ENCODE measurements at places on chromosomes 3 and 15.
A peak's percentile ranks its signal among the peaks of the same experiment; 100 is the strongest.

DNA sequence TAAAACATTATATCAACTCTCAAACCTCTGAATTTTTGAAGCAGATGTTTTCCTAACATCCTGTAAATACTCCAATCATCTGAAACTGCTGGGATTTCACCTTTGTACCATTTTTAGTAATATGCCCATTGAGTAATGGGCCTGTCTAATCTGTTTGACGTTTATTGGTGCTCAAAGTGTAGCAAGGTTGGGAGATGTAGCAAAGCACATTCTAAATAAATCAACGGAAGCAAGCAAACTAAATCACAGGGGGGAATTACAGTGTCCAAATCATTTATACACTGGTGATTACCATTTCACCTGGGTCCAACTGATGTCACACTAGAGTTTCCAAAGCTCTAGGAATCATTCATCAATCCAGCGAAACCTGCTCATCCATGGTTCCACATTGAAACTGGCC is 518.7 kb upstream of the TBL1XR1 start:
- no peak for DNase-seq

DNA sequence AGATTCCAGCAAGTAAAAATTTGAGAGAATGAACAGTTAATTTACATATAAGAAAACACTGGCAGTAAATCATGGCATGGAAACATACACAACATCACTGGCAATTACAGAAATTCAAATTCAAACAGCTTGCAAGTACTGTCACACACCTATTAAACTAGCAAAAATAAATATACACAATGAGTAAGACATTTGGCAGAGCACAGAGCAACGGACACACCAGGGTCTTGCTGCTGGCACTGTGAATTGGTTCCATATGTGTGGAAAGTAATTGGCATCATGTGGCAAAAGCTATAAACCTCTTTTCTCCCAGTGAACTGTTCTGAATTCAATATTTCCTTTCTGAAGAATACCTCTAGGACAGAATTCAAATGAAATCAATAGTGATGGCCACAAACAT is 78.3 kb downstream of the LRRK1 start:
- DNase-seq: no peak

- no peak for DNase-seq
Measured at GRCh38 chr3:193236599-193236998, 4.4 kb upstream of the PLAAT1 start.

- no peak for DNase-seq
Measured at GRCh38 chr15:55823699-55824340, 80.9 kb upstream of the PRTG start.

DNA sequence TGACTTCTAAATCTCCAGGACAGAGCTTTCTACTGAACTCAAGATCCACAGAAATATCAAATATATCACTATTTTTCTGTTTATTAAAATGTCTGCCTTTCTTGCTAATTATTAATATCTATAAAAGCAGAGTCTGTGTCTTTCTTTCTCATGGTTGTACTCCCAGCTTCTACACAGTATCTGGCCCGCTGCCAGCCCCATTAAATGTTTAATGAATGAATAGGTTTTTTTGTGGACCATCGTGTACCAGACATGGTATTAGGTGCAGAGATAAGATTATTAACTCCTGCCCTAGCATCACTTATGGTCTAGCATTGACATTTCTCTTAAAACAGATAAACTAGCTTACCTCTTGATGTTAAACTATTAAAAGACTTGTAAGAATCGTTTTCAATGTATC is 111.4 kb upstream of the RBMS3 start:
- no peak for DNase-seq

- DNase-seq: no peak
Measured at GRCh38 chr15:87461631-87462030, 794.9 kb downstream of the NTRK3 start.

- no peak for DNase-seq
Measured at GRCh38 chr15:96311256-96311955, 19.1 kb upstream of the NR2F2 start.

DNA sequence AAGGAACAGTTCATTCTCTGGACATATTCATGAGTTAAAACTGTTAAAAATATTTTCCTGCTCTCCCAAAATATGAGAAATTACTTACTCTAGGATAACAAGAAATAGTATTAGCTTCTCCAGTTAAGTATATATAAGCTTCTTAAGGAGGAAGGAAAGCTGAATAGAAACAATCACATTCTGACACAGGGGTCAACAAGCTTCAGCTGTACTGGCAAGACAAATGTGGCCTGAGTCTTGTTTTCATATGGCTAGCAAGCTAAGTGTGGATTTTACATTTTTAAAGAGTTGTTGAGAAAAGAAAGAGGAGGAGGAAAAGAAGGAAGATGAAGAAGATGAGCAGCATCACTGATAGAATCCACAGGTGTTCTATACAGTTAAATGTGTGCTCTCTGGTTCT is 313.8 kb downstream of the ZPLD1 start:
- no peak for DNase-seq

GRCh38 chr3:182491577-182491976 is 301.7 kb upstream of the ATP11B start:
- no peak for DNase-seq

DNA sequence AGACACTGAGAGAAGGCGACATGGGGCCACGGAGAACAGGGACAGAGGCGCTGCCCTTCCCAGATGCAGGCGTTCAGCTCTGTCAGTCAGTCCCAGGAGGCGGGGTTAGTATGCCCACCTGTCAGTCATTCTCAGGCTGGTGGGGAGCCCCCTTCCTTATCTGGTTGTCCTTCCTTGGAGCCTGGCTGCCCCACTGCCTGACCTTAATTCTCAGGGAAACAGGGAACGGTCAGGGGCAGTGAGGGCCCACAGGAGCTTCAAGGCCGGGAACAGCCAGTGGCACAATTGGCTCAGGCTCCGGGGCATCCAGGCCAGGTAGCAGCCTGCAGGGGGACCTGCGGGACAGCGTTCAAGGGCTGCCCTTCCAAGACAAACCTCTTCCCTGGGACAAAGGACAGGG is 133.2 kb downstream of the CHSY1 start:
- DNase-seq: no peak

- DNase-seq: peak; percentile 14
Measured at GRCh38 chr3:48194446-48195071, 6.3 kb upstream of the CDC25A start.

GRCh38 chr3:116077059-116077458 is 368.2 kb downstream of the LSAMP start:
- no peak for DNase-seq

DNA sequence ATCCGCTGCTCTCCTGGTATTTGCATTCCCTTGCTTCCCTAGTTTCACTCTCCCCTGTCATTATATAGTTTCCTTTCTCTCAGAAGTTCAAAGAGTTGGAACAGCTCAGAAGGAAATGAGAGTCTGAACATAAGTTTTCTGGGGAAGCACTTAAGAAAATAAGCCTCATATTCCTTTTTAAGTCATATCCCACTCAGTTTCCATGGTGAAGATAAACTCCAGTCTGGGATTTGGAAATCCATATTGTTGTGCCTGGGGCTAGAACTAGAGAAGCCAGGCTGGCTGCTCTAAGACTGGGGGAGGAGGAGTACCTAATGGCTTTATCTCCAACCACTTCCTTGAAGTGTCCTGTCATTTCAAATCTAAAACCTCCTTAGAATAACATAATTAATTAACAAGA is 134.2 kb upstream of the ALCAM start:
- no peak for DNase-seq

GRCh38 chr3:142077155-142077858 is 72.0 kb downstream of the TFDP2 start:
- no peak for DNase-seq

DNA sequence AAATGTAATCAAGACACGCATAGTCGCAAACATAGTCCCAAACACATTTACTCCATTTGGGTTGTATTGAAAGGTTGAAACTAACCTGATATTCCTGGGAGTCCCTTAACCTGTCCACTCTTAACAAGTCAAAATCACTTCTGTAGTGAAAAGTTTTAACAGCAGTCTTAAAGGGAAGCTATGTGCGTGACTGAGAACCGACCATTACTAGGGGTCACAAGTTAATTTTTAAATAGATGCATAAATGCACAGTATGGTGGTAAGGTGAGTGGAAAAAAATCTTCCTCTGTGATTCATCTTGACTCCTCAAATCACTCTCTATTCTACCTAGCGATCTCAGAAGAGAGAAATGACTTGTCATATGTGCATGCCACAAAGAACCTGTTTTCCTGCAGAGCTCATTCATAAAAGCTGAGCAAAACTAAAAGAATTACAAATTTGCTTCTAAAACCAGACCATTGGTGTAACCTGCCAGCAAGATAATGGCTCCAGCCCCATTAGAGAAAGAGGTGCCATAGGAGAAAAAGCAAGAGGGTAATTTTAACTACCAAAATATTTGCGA is 4.8 kb downstream of the GPR15 start:
- DNase-seq: no peak

- no peak for DNase-seq
Measured at GRCh38 chr3:184472723-184473428, 88.7 kb upstream of the EPHB3 start.

- DNase-seq: no peak
Measured at GRCh38 chr3:107218864-107219269, 158.4 kb upstream of the CCDC54 start.

DNA sequence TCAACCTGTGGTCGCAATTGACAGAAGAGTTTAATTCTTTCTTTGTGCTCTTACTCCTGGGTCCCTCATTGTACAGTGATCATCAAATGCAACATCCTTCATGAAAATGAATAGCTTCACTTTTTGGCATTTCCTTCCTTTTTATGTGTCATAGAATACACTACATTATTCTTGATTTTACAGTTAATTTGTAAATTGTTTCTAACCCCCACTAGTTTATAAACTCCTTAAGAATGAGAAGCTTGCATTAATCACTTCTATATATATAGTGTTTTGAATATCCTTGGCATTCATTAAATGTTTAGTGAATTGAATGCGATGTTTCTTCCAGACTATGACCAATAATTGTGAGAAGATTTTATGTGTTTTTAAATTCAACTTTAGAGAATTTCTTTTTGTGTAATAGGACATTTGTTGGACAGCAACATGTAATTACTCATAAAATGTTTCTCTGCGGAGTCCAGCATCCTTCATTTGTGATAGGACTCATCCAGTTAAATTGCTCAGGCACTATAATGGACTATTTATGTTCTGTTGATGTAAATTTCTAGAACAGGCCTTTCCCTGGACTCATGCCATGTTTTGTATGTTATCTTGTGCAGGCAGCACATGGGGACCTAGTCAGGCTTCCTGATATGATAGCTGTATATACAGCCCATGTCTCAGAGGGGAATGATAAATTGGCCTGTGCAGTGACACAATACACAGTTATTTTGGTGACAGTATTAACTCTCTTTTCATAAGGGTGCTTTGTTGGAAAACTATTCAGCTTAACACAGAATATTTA is 51.3 kb downstream of the MBNL1 start:
- no peak for DNase-seq

GRCh38 chr15:43776718-43777266 is at the start of gene ELL3:
Gene ELL3 (minus strand): TSS chr15:43776966. CDS start chr15:43776901, 65 bp downstream.
- DNase-seq: peak; percentile 76

DNA sequence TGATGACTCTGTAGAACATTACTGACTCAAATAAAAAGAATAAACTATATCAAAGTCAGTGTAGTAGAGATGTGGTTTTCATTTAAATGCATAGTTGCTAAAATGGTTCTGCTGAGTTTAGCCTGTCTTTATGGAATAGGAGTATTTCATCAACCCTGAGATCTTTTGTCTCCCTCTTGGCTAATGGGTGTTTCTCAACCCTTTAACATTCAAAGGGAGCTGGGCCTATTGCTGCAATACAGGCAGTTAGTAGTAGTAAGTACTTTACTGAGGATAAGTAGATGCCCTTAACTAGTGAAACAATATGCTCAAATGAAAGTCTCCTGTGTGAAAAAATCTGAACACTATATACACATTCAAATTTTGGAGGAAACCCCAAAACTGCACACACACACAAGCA is 184.7 kb upstream of the TTC14 start:
- DNase-seq: no peak

GRCh38 chr3:143121241-143122088 is 1.9 kb downstream of the CHST2 start:
- DNase-seq: peak; percentile 76

DNA sequence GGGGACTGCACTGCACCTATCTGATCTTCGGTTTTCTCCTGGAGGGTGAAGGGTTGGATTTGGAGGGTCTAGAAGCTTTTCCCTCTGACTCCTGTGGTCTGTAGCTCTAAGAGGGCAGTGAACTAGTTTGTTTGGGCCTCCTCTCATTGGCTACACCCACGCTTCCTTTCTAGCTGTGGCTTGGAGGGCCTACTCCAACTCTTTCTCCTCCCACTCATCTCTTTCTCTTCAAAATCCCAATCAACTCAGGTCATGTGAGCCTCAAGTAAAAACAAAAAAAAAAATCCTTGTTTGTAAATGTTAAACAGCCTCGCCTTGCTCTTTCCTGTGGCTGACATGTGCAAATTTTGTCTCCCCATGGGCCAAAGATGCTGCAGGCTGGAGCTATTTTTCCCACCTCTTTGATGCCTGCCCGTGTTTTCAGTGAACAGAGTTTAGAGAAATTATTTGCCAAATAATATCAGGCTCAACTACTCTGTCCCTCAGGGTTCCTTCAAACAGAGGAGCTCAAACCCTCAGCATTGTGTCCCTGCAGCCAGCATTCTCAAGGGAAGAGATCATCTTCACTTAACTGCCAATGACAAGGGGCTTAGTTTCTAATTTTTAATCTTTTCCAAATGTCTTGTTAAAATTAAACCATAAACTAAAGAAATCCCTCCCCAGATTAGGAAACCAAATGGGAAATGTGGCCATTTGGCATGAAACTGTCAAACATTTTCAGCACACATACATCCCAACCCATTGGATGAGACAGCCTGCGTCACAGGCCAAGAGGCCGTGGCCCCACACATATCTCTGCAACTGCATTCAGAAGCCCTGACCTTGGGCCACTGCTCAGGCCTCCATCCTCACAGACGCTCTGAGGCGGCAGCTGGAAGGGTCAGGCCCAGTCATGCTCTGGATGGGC is 114.8 kb upstream of the THBS1 start:
- DNase-seq: no peak

GRCh38 chr3:178084938-178085816 is 451.1 kb upstream of the KCNMB2 start:
- DNase-seq: no peak

- DNase-seq: no peak
Measured at GRCh38 chr3:38119248-38119544, 17.7 kb downstream of the ACAA1 start.

DNA sequence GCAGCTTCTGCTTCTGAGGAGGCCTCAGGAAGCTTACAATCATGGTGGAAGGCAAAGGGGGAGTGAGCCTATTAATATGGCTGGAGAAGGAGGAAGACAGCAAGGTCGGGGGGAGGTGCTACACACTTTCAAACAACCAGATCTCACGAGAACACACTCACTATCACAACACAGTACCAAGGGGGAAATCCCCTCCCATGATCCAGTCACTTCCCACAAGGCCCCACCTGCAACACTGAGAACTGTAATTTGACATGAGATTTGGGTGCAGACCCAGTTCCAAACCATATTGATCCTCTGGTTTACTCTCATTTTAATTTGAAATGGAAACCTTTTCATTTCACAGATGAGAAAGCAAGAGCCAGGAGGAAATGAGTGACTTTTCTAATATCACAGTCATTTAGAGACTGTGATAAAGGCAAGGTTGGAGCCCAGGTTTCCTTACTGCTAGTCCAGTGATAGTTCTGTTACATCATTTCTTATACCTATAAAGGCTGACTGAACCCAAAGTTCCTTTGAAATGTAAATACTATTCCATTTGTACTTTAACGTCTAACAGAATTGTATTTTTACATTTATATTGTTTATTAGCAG is 105.8 kb upstream of the GAP43 start:
- DNase-seq: no peak

- no peak for DNase-seq
Measured at GRCh38 chr3:14494279-14494972, 45.7 kb downstream of the GRIP2 start.
